ENCODE measurements at places on chromosomes 3 and 15.

GRCh38 chr3:40731445-40731844, 206.7 kb downstream of the ZNF621 start:
- no peak for DNase-seq
- H3K27me3 ChIP-seq, result no peaks in the 10 kb centered on the region

DNA sequence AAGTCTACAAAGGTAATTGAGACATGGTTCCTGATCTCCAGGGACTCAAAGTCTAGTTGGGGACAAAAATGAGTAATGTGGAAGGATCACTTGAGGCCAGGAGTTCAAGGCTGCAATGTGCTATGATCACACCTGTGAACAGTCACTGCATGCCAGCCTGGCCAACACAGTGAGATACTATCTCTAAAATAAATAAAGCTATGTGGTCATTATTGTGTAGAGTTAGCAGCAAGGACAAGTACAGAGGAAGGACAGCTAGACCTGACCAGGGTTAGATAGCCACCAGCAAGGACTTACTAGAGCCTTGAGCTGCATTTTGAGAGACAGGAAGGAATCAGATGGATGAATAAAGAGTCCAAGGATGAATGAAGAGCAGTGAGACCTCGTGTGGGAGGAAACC, 166.5 kb downstream of the MINAR1 start:
- no peaks in the 10 kb centered on the region for H3K36me3 ChIP-seq
- no peaks in the 10 kb centered on the region for H3K27me3 ChIP-seq
- no peak overlapping the region for H3K27ac ChIP-seq
- no peak overlapping the region for H3K4me3 ChIP-seq
- peak; percentile 68 for DNase-seq
- H3K4me1 ChIP-seq, result no peaks in the 10 kb centered on the region

GRCh38 chr3:33652736-33653135, 65.3 kb downstream of the CLASP2 start:
- no peak for DNase-seq
- no peaks in the 10 kb centered on the region for H3K27me3 ChIP-seq
- H3K36me3 ChIP-seq, result no peaks in the 10 kb centered on the region
- peaks cover 33% of the 10 kb centered on the region for H3K4me1 ChIP-seq

- H3K4me3 ChIP-seq, result no peak overlapping the region
- no peak overlapping the region for H3K27ac ChIP-seq
- peaks cover 18% of the 10 kb centered on the region for H3K4me1 ChIP-seq
- H3K36me3 ChIP-seq, result no peaks in the 10 kb centered on the region
These were observed 88.0 kb upstream of the ROPN1 start for GRCh38 chr3:124079912-124080276.

DNA sequence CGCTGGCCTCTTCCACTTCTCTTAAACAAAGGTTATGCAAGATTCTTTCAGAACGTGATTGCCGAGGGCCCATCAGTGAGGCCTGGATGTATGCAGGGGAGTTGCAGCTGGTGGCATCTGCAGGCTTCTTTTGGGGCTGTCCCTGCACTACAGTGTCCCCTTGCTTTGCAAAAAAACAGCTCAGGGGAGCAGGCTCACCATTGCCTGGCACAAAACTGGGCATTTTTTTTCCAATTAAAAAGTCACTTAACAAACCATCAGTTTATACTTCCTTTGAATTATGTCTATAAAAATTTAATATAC, 148.6 kb downstream of the ATP10A start:
- H3K4me1 ChIP-seq, result peaks cover 16% of the 10 kb centered on the region
- H3K36me3 ChIP-seq, result peaks cover 55% of the 10 kb centered on the region
- no peak overlapping the region for H3K27ac ChIP-seq
- H3K27me3 ChIP-seq, result no peaks in the 10 kb centered on the region
- no peak for DNase-seq
- H3K4me3 ChIP-seq, result no peak overlapping the region

DNA sequence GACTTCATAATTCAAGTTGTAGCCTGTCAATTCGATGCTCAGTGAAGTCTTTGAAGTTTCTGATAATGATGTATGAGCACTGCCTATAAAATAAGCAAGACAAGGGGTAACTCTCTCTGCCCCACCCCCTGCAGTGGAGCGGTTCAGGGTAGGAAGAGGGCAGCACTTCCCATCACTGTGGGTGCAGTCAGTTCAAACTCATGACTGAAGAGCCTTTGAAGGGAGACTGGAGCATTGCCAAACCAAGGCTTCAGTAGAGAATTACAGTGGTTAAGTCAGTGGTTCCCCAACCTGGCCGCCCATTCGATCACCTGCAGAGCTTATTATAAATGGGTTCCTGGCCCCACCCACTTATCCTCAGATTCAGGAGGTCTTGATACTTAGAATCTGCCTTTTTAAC, 190.6 kb downstream of the SHQ1 start:
- H3K4me3 ChIP-seq, result no peak overlapping the region
- DNase-seq, result no peak
- H3K27ac ChIP-seq, result no peak overlapping the region
- H3K27me3 ChIP-seq, result no peaks in the 10 kb centered on the region
- no peaks in the 10 kb centered on the region for H3K36me3 ChIP-seq

All from esophagus muscularis mucosa (tissue), 4 donors.